NCI-H1694 treated with DMSO at 0.1 percent for 48 hours (cell line): ENCODE measurements at places on chromosomes 16 and 17.

DNA sequence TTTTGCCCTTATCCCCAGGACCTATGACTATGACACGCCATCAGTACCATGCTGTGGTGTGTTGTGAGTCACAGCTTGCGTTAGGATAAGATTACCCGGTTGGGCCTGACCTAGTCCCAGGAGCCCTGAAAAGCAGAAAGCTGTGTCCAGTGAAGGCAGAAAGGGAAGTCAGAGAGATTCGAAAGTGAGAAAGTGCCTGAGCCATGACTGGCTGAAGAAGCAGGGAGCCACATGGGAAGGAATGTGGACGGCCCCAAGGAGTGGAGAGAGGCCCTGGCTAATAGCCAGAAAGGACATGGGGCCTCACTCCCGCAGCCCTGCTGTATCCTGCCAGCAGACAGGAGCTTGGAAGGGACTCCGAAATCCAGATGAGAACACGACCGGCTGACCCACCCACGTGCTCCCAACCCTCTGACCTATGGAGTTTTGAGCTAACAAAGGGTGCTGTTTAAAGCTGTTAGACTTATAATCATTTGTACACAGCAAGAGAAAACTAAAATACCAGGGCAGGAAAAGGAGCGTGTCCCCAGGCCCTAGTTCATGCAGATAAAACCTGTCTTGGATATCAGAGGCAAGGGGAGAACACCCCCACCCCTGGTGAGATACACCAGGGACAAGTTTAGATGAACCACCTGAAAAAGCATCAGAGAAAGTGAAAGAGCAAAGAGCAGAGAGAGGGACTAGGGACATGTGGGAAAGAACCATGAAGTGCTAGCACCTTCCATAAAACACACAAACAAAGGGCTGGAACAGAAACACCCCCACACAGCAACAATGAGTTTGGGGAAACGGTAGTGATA is 115.3 kb downstream of the SLC39A11 start:
- no peak for DNase-seq

GRCh38 chr16:14362774-14363371 is 267.2 kb downstream of the PARN start:
- no peak for DNase-seq

DNA sequence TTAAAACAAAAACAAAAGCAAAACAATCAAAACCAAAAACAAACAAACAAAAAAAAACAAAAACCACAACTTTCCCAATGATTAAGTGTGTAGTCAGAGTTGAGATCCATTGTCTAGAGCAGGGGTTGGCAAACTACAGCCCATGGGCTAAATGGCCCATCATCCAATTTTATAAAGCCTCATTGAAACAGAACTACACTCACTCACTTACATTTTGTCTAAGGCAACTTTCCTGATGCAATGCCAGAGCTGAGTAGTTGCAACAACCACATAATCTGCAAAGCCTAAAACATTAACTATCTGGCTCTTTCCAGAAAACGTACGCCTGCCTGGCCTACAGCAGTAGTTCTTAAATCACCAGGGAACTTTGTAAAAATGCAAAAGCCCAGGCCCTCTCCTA is 124.1 kb downstream of the SOX9 start:
- DNase-seq = no peak

DNA sequence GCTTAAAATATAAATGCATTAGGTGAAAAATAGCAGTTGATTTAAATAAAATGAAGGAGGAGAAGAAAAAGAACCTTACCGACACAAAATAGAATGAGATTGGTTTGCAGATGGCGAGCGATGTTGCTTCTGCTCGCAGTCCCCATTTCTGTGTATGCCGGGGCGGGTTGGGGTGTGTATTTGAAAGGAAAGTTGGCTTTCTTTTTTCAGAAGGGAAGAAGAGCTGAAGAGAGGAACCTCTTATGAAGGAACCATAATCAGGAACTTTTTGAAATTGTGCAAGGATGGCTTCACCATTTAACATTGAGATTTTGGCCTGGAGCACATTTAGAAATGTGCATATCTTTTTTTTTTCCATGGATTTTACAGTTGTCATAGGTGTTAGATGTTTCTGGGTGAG is at the start of gene IGSF6:
Gene IGSF6 (minus strand): TSS at position 156 of the 400 bp plus-strand sequence. CDS start 10 bp downstream, at position 146.
- no peak for DNase-seq

GRCh38 chr16:75333721-75334163 is 82.3 kb upstream of the BCAR1 start:
- no peak for DNase-seq

GRCh38 chr17:68760141-68760475 is 158.9 kb upstream of the FAM20A start:
- DNase-seq = no peak

DNA sequence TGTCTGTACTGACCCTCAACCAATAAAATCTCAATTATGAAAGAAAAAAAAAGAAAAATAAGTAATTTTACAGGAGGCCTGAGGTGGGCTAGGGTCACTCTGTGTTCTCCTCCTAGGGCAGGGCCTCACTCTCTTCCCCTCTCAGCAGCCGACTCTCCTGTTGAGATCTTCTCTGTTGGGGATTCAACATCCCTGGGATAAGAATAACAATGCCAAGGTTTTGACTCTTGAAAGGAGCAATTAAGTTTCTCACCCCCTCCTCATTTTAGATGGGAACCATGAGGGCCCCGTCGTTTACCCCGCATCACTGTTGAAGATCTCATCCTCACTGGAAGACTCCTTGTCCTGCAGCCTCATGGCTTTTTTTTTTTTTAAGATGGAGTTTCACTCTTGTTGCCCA is 21.5 kb upstream of the BRCA1 start:
- no peak for DNase-seq

- DNase-seq = peak; percentile 63
Observed at GRCh38 chr17:55717898-55718735, 4.5 kb downstream of the TMEM100 start.

DNA sequence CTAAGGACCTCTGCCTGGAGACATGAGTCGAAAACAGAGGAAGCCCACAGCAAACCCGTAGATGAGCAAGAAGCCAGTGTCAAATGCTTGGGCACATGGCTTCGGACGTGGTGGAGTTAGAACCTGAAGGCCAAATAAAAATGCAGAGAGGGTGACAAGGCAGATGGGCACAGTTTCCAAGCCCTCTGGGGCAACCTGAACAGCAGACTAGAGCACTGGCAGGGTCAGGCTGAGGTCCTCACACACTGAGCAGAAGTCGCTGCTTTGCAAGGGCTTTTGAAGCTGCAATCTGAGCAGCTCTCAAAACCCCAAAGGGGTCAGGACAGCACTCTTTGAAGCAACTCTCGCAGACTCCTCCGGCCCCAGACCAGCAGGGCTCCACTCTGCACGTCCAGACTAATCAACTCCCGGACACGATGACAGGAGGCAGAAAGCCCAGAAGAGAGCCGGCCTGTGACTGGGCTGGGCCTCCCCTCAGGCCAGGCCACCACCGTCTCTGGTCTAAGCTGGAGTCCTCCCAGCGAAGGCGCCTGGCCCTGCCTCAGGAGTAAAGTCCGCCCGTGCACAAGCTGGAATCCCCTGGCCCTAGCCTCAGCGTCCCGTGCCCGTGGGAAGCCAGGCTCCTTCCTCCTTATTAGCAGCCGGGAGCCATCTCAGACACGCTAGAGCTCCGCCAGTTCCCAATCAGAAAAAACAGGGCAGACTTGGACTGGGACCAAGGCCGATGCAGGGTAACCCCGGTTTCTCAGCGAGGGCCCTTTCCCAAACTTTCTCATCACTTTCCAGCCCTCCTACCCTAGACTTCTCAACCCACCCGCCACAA is 924 bp downstream of the SMARCD2 start:
- DNase-seq = no peak
